ENCODE measurements at places on chromosomes 16 and 17.

DNA sequence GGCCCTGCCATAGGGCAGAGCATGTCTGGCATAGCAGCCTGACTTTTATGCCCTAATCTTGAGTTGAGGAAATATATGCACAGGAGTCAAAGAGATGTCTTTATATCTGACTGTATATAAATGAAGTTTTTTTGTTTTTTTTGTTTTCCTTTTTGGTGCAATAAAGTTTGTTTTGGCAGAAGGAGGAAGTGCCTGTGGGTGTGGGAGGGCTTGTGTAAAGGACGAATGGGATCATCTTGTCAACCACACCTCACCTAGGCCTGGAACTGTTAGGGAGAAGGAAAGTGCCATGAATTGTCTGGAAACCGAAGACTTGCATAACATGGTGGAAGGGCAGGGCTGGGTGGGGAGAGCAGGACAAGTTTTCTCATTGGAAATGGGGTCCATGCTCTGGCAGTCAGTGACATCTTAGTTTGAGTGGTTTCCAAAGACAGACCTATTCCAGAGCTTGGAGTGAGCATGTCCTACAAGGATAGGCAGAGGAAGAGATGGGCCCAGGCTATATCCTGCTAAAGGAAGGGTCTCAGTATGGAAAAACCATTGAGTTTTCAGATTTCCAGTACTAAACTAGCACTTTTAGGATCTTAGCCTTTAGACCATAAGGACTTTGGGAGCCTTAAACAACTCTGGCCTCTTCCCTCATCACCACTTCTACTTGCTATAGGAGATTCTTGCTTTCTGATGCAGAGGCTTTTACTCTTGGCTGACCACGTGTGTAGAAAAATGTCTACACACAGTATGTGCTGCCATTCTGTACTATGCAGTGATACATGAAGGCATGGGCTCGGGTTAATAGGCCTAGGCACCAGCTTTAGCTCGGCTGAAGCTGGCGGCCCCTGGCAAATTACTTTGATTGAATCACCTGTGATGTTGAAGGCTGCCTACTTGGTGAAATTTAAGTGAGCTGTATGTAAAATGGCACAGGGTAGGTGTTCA, 15.5 kb downstream of the SNF8 start:
- no peak for DNase-seq

- DNase-seq, result no peak
Measured at GRCh38 chr16:52925143-52925542, 127.6 kb downstream of the CHD9NB start.

- DNase-seq, result no peak
Measured at GRCh38 chr17:14461227-14461548, 160.3 kb downstream of the HS3ST3B1 start.

DNA sequence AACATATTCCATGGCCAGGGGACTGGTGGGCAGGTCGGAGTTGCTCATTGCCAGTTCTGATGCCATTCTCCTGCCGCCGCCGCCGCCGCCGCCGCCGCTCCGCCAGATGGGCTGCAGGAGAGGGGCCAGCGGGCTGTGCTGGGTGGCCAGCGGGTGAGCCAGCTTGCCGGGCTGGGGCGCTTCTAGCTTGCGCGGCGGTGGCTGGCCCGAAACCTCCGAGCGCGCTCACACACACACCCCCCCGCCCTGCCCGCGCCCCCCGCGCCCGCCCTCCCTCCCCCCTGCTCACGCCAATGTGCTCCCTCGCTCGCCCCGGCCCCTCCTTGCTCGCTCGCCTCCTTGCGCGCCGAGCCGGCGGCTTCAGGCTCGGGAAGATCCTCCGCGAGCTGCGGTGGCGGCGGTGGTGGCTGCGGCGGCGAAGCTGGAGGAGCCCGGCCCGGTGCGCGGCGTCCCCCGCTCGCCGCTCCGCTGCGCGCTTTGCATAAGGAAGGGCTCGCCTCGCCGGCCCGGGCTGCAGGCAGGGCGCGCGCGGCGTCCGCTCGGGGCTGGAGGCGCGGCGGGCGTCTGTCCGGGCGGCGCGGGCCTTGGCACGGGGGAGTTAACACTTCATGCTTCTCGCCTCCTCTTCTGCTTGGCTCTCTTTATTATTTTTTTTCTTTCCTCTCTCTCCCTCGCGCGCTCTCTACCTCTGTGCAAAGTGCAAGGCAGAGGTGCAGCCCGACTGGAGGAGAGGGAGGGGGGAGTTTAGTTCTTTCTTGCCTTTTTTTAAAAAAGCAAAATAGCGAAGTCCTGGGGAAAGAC, 500 bp downstream of the MAF start:
- peak; percentile 47 for DNase-seq

GRCh38 chr16:5504064-5504781, 406.6 kb upstream of the EEF2KMT start:
- no peak for DNase-seq

- no peak for DNase-seq
Measured at GRCh38 chr16:73298562-73298961, 250.6 kb upstream of the ZFHX3 start.

GRCh38 chr16:79484237-79484636, 116.3 kb downstream of the MAF start:
- DNase-seq, result no peak

DNA sequence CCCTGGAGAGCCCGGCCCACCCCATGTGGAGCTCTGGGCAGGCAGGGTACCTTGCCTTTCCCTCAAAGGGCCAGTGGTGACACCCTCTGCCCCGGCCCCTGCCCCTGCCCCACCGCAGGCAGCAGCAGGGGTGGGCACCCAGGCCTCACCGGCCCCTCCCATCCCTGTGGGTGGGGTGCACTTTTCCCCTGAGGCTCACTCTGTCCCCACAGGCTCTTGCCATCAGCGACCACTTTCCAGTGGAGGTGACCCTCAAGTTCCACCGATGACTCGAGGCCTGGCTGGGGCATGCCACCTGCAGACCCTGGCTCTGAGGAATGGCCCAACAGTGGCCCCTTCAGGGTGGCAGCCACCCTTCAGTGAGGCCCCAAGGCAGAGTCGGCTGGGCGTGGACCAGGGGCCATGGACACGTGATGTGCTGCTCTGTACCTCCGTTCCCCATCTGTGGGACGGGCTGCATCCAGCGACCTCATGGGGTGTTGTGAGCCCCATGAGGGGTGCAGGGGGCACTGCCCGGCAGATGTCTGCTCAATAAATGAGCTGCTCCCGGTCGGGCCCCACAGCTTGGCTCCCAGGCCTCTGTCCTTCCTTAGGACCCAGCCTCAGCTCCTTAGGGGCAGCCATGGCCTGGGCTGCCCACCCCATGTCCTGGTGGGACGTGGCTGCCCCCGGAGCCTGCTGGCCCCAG, 2.0 kb downstream of the DNASE1L2 start:
- no peak for DNase-seq

- DNase-seq, result no peak
Measured at GRCh38 chr17:57405491-57406072, 149.3 kb downstream of the MSI2 start.

DNA sequence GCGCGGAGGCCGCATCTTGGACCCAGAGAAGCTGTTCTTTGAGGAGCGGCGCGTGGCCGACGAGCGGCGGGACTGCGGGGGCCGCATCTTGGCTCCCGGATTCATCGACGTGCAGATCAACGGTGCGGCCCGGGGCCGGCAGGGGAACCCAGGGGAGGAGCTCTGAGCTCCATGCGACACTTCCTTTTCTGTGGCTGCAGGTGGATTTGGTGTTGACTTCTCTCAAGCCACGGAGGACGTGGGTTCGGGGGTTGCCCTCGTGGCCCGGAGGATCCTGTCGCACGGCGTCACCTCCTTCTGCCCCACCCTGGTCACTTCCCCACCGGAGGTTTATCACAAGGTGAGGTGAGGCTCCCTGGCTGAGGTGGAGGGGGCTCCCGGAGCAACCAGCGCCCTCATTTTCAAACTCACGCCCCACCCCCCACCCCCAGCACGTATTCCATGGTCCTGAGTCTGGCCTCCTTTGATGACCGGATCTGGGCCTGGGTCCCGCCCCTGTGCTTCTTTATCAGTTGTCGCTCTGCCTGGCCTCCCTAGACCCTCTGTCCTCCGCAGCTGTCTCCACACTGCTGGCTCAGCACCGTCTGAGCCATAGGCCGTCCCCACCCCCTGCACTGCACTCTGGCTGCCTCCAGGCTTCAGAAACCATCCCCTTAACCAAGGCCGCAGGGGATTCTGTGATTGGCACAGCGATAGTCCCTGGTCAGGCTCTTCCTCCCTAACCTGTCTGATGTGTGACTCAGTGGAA, 787 bp downstream of the AMDHD2 start:
- DNase-seq, result peak; percentile 57

DNA sequence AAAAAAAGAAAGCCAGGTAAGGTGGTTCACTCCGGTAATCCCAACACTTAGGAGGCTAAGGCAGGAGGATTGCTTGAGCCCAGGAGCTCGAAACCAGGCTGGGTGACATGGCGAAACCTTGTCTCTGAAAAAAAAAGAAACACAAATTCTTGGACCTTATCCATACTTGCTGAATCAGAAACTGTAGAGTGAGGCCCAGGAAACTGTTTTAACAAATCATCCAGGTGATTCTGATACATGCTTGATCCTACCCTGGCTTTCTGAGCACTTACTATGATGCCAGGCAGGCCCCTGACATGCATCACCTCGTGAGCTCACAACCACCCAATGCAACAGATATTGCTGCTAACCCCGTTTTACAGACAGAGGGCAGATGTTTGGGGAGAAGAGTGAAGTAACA, 4.0 kb upstream of the NAE1 start:
- no peak for DNase-seq

DNA sequence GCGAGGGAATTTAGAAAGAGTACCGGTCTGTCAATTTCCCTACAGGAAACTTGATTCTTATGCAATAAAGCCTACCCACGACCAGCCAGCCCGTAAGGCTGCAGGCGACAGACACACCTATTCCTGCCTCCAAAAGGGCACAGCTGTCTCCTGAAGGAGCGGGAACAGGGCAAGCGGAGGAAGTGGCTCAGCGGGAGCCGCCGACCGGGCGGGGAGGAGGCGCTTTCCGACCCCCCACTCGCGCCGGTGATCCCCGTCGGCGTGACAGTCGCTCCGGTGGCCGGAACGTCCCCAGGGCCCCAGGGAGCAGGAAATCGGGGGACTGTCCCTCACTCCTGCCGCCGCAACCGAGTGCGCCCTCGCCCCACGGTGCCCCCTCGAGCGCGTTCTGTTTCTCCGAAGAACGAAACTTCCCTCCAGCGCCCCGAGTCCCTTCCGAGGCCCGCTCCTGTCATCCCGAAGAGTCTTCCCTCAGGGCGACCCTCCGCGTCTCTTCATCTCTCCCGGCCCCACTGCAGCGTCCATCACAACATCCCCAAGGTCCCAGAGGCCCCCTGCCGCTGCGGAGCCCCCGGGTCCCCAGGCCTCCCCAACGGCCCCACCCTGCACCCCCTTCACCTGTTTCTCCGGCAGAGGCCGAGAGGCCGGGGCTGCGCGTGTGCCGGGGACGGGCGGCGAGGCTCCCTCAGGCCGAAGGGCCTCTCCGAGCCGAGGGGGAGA, 421 bp downstream of the STAT3 start:
- DNase-seq, result peak; percentile 47

GRCh38 chr16:82460766-82461165, 166.0 kb upstream of the CDH13 start:
- DNase-seq, result no peak

DNA sequence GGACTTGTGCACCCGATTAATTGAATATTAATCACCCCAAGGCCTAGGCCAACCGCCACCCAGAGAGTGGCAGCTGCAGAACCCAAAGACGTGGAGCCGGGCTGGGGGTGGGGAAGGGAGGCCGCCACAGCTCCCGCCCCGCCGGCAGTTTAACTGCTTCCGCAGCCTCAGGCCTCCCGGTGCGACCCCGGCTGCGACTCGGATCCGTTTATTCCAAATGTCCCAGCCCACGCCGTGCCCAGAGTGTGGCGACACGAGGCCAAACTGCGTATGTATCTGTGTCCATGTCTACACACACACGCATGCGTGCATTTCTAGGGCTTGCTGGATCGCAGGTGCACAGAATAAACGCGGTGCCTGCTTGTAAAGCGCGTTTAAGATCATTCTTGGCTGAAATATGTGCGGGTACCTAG, 802 bp upstream of the TOB1 start:
- peak; percentile 70 for DNase-seq

DNA sequence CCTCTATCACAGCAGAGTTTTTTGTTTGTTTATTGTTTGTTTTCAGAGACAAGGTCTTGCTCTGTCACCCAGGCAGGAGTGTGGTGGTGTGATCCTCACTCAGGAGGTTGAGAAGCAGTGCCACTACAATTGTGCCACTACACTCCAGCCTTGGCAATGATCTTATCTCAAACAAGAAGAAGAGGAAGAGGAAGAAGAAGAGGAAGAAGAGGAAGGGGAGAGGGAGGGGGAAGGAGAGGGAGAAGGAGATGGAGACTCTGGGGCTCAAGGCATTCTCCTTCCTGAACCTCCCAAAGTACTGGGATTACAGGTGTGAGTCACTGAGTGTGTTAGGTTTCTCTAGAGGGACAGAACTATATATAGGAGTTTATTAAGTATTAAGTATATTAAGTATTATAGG, 17.1 kb upstream of the C17orf58 start:
- DNase-seq, result no peak

GRCh38 chr17:39665642-39666224, 584 bp downstream of the TCAP start:
- no peak for DNase-seq

GRCh38 chr17:835263-835662, 53.1 kb downstream of the MRM3 start:
- no peak for DNase-seq

GRCh38 chr17:7849130-7849750, 5.6 kb upstream of the TMEM88 start:
- DNase-seq, result no peak

DNA sequence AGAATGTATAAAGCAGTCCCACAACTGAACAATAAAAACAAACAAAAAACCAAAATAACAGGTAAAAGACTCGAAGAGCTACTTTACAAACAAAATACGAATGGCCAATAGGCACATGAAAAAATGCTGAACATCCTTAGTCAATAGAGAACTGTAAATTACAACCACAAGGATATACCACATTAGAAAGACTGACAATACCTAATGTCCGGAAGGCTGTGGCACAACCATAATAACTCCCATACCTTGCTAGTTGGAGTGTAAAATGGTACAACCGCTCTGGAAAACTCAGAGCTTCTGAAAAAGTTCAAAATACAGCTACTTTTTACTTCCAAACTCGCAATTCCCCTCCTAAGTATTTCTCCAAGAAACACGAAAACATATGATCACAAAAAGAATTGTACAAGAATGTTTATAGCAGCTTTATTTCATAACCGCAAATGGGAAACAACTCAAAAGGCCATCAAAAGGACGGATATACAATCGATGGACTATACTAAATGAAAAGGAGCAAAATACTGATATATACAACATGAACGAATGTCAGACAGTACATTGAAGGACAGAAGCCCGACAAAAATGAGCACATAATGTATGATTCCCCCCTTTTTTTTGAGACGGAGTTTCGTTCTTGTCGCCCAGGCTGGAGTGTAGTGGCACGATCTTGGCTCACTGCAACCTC, 2.3 kb downstream of the TP53 start:
- DNase-seq, result no peak

DNA sequence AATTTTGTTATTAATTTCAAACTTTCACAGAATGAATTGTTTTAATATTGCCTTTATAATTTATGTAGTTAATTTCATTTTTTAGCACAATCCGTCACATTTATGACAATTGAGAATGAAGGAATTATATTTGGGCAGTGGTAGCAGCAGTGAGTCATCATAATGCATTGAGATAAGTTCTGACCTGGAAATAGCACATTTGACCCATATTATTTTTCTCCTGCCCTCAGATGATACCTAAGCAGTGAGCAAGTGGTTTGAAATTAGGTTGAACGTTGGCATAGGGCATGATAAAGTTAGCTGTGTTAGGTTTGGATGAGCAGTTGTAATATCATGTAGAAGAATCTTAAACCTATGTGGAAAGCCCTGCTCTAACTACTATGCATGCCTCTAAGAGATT, 1431.3 kb upstream of the CDH8 start:
- no peak for DNase-seq

All from activated B cell treated with CpG ODN at 0.5 μM for 24 hours (primary cell).